NCI-H2171 (cell line): ENCODE measurements at places on chromosomes 1 and 21.

DNA sequence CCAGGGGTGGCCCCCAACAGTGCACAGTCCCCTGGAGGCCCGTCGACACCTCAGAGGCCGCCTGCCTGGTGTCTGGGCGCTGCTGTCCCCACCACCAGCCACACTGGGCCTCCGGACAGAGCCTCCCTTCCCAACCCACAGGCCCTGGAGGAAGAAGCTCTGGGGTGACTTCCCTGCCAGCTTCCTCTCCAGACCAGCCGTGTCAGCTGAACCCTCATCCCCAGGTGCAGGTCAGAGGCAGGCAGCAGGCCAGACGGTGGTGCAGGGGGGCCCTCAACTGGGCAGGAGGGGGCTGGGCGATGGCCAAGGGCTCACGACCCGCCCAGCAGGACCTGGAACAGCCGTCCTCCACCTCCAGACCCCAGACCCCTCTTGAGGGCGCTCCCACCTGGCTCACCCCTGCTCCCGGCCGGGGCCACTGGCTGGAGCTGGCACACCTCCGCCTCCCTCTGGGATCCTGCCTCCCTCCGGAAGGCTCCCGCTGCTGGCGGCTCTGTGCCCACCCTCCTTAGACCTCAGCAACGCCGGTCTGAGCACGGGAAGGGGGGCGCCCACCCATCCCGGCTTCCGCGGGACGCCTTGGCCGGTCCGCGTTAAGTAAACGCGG is 520 bp downstream of the TNFRSF18 start:
- no peak for DNase-seq

DNA sequence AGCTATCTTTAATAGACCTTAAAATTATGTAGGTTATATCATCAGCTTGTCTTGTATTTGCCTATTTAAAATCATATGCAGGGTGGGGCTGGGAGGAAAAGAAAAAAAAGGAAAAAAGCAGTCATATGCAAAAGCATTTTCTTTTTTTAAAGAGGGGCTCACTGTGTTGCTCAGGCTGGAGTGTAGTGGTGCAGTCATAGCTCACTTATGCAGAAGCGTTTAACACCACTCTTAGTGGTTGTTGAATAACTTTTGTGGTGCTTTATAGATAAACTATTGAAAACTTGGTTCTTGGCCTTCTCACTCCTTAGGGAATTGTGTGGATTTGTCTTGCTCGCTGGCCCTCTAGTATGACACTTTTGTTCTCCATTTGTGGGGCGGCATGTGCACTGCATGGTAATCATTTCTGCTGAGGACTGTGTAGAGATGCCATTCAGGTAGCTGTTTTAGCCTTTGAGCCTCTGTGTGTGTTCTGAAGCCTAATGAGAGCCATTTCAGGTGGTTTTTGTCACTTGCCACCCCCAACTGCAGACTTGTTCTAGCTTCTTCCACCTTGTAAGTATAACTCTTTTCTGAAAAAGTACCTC is 77.8 kb downstream of the KIF1B start:
- DNase-seq: no peak

GRCh38 chr1:101280942-101281654 is 44.3 kb downstream of the S1PR1 start:
- no peak for DNase-seq

DNA sequence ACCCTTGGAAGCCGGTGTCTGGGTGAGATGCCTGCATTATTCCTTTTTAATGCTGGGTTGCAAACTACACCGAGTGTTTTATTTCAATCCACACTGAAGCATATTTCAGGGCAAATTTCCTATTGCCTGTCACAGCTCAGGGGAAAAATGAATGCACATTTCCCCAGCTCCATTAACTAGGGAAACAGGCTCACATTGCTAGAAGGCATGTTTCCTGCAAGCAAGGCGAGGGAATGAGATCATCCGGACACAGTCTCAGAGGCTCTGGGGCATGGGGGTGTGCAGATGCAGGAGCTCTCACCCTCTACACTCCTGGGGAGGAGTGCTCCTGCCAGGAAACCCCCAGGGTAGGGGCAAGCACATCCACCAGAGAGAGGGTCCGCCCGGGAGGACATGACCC is 24.6 kb downstream of the SYT2 start:
- no peak for DNase-seq

GRCh38 chr1:165645654-165646366 is 14.8 kb downstream of the MGST3 start:
- no peak for DNase-seq

GRCh38 chr1:80048716-80049115 is 1042.2 kb upstream of the ADGRL4 start:
- DNase-seq: no peak

DNA sequence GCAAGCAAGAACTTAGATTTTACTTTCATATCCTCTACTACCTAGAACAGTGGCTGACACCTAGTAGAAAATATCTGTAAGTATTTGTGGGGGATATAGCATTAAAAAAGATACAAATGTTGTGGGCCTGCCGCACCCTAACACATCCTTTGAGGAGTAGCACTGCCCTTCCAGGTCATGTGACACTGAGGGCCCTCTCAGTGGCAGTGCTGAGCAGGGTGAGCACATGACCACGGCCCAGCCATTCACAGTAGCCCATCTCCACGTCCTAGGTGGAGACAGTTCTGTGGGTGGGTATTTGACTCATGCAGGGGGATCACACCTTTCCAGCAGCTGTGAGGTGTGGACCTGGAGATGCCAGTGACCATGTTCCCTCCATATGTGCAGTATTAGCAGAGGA is 108.9 kb downstream of the OMA1 start:
- no peak for DNase-seq

DNA sequence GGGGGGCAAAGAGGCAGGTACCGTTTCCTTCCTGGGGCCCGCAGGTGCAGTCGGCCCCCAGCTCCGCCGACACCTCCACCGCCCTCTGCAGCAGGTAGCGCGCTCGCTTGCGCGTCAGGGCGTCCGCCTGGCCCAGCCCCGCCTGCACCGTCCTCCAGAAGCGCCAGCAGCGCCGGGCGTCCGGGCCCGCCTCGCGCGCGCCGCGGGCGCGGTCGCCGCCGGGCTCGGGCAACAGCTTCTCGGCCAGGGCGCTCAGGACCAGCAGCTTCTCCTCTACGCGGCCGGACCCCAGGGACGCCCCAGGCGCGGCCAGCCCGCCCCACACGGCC is 863 bp downstream of the TARBP1 start:
- peak; percentile 70 for DNase-seq

DNA sequence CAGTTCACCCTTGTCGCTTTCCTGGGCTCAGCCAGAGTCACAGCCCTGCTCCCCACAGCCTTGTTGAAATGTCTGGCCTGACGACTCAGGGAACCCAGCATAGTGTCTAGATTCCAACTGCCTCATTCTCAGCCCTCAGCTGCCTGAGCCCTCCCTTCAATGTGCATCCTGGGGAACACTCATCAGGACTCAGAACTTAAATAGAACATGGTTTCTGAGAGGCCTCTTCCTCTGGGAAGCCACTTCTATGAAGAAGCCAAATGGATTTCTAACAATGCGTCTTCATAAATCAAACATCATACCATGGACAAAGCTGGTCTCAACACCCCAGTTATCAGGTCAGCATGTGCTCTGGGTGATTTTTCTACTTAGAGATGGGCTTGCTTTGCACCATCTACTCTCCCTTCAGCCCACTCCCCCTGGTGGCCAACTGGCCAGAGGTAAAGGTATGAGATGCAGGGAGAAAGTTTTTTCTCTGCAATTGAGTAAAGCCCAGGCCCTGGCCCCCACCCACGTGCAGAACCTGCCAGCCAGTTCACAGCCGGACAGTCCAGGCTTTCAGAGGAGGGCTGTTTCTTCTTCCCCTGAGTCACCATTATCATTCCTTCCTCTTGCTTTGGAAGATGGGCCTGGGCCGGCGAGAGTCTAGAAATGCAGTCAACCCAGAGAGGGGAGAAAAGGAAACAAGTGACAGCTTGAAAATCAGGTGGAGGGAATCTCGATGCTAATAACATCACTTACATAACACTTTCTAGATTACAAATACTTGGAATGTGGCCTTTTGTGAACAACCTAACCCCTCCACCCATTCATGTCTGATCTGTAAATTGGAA is 32.1 kb downstream of the CD244 start:
- DNase-seq: no peak

- no peak for DNase-seq
Observed at GRCh38 chr21:20424943-20425342, 573.3 kb upstream of the NCAM2 start.

- DNase-seq: no peak
Observed at GRCh38 chr1:218367118-218367517, 22.0 kb downstream of the TGFB2 start.

DNA sequence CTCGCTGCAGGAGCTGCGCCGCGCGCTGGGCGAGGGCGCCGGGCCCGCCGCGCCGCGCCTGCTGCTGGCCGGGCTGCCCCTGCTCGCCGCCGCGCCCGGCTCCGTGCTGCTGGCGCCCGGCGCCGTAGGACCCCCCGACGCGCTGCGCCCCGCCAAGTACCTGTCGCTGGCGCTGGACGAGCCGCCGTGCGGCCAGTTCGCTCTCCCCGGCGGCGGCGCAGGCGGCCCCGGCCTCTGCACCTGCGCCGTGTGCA is 730 bp downstream of the OLIG1 start:
- DNase-seq: no peak

DNA sequence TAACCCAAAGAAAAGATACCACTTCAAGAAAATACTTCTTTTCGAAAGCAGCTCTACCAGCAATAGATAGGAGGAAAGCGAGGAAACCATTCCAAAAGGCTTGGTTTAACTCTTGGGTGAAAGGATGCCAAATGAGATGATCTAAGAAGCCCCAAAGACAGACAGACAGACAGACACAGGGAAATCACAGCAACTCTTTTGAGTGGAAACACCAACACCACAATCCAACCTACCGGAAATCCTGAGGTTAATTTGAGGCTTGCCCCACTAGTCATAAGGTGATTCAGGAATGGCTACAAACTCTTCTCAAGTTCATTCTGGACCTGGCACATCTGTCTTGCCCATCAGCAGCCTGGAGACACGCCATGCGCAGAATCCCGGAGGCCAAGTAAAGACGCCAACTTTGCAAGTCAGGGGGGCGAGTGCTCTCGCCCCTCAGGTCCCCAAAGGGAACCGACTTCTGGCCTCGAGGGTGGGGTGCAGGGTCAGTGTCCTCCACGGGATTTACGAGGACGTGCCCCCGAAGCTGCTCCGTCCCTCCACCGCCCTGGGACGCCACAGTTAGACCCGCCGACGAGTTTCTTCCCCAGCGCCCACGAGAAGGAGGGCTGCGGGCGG is 778 bp downstream of the EVI5 start:
- DNase-seq: no peak

DNA sequence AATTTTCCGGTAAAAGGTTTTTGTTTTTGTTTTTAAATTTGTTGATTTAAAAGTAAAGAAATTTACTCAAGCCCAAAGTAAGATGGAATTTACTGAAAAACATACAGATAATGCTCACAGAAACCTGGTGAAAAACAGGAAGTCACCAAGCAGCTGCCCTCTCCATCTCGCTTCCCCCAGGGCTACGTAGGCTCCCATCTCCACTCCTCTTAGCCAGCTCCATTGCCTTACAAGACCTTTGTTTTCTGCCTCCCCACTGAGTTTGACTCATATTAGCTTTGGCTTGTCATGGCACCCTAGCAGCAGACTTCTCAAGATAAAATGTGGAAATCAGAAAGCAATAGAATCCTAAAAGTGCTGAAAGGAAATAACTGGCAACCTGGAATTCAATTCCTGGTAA is 57.9 kb downstream of the PHTF1 start:
- no peak for DNase-seq

- no peak for DNase-seq
Observed at GRCh38 chr1:193437785-193438184, 251.4 kb upstream of the B3GALT2 start.

DNA sequence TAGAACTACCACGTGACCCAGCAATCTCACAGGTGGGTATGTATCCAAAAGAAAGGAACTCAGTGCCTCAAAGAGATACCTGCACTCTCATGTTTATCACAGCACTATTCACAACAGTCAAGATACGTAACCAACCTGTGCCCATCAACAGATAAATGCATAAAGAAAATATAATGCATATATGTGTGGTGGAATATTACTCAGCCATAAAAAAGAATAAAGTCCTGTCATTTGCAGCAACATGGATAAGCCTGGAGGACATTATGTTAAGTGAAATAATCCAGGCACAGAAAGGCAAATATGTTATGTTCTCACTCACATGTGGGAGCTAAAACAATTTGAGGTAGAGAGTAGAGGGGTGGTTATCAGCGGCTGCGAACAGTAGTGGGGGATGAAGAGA is 413.8 kb downstream of the SMYD3 start:
- no peak for DNase-seq

GRCh38 chr1:208162903-208163302 is 81.3 kb downstream of the PLXNA2 start:
- no peak for DNase-seq

DNA sequence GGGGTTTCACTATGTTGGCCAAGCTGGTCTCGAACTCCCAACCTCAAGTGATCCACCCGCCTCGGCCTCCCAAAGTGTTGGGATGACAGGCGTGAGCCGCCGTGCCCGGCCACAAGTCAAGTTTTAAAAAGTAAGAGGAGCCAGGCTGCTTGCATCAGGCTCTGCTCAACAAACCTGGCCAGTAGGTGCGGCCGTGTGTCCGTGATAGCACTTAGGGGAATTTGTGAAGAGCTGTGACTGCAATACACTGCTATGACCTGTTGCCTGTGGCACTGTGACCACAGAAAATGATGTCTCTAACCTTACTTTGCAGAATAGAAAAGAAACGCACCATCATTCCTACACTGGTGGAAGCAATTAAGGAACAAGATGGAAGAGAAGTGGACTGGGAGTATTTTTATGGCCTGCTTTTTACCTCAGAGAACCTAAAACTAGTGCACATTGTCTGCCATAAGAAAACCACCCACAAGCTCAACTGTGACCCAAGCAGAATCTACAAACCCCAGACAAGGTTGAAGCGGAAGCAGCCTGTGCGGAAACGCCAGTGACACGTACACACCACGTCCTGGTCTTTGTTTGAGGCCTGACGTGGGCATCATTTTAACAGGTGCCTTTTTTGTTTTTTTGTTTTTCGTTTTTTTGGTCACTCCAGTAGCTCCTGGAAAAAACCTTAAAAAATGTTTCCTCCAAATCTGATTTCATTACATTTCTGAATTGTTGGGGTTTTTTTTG is 16.7 kb downstream of the C1orf174 start:
- DNase-seq: no peak

- peak; percentile 86 for DNase-seq
Observed at GRCh38 chr1:19300211-19300610, 11.6 kb upstream of the AKR7A3 start.

GRCh38 chr21:36763305-36763704 is 64.4 kb downstream of the SIM2 start:
- no peak for DNase-seq

- no peak for DNase-seq
Observed at GRCh38 chr1:156766298-156767100, 836 bp upstream of the PRCC start.
